ENCODE measurements at places on chromosomes 12 and 14. TPM values are rescaled to one million over a fixed set of nuclear protein-coding genes. Genes with fewer than 3 reads are reported as not detected.

The GLT1D1 gene
- under 0.01 TPM for total RNA-seq

The PLCZ1 gene
- not detected for total RNA-seq

The TAS2R31 gene
- 2.6 TPM for total RNA-seq

The TPPP2 gene
- not detected for total RNA-seq

The PPP2R5C gene
- 82.7 TPM for total RNA-seq

The TMEM30B gene
- 0.51 TPM for total RNA-seq

The SLC6A12 gene
- total RNA-seq = under 0.01 TPM

The TSPAN11 gene
- total RNA-seq = 2.6 TPM

The GYS2 gene
- total RNA-seq = not detected

The TPCN1 gene
- 10.8 TPM for total RNA-seq

The NUAK1 gene
- total RNA-seq = 4.6 TPM

The FBLN5 gene
- 33.4 TPM for total RNA-seq

The OTX2 gene
- not detected for total RNA-seq

The EML5 gene
- 0.66 TPM for total RNA-seq

The SPX gene
- 1.3 TPM for total RNA-seq

The ANKRD33 gene
- under 0.01 TPM for total RNA-seq

The CARMIL3 gene
- 0.17 TPM for total RNA-seq

The KERA gene
- total RNA-seq = not detected

The CLEC14A gene
- 2.6 TPM for total RNA-seq

The PIWIL1 gene
- not detected for total RNA-seq

The BHLHE41 gene
- total RNA-seq = 2.3 TPM

The SMCO2 gene
- total RNA-seq = 0.26 TPM

The CIDEB gene
- 0.51 TPM for total RNA-seq

The VPS29 gene
- 52.2 TPM for total RNA-seq

The GPR162 gene
- total RNA-seq = 11.8 TPM

The CACNA2D4 gene
- total RNA-seq = 0.99 TPM

The KLRF2 gene
- total RNA-seq = not detected

The SELPLG gene
- total RNA-seq = 0.51 TPM

The KDM2B gene
- 21.6 TPM for total RNA-seq

The MSRB3 gene
- total RNA-seq = 31.3 TPM

The RILPL1 gene
- total RNA-seq = 7.8 TPM

The ITGA7 gene
- 130 TPM for total RNA-seq

The PSMA6 gene
- 190 TPM for total RNA-seq

The ZNF384 gene
- total RNA-seq = 9.8 TPM
